ENCODE measurements at places on chromosomes 1 and 21.

DNA sequence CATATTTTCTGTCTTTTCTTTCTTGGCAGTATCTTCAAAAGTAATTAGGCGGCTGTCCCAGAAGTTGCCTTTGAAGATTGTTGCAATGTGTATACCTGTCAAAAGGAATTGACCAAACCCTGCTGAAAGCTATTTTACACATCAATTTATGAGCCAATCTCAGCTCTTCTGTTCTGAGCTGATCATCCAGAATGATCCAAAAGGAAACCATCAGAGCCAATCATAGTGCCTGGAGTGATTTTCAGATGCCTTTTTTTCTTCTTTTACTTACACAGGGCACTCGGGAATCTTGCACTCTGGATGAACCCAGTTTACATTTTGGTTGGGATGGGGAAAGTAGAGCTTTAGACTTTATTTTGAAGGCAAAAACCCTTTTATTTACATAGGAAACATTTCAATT, 21.8 kb upstream of the APOBEC4 start:
- no peak for DNase-seq

DNA sequence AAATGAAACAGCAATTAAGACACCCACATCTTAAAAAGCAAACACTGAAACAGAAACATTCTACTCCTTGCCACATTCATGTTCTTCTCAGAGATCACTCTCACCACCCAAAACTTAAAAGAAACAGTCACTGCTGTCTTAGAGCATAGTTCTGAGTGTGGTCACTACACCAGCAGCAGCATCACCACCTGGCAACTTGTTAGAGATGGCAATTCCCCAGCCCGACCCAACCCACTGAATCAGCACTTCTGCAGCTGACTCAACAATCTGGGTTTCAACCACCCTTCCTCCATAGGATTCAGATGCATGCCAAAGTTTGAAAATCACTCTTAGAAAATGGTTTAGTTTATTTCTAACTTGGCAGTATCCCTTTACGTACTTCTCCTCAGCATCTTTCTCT, 126.1 kb downstream of the CDC42BPA start:
- no peak for DNase-seq

DNA sequence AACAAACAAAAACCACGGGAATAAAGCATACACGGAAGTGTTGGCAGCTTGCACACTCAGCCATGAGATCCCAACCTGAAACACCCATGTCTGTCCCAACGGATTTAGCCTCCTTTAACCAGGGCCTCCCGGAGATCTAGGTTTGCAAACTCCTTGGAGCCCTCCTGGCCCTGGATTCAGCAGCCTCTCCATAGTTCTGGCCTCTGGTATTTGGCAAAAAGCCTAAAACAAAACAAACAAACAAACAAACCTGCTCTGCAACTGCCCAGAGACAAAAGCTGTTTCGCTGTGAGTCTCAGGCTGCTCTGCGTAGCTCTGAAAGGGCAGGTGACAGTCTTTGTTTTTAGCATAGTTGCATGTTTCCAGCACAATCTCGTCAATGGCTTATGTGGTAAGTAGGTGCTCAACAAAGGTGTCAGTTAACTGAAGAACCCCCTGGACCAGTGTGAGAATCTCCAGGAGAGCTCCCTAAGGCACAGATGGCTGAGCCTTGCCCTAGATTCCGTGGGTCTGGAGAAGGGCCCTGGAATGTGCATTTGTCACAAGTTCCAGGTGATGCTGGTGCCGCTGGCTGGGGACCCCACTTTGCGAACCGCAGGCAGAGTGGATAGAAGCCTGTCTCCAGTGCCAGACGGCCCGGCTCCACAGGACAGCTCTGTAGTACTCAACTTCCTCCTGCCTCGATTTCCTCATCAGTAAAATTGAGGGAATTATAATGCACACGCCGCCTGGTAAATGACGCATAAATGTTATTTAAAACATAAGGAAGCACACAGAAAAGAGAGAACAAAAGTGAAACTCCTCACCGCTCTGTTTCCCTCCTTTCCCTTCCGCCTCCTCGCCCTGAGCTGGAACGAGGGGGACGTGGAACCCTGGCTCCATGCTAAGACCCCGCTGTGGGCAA, 86.2 kb downstream of the RIPK4 start:
- no peak for DNase-seq

DNA sequence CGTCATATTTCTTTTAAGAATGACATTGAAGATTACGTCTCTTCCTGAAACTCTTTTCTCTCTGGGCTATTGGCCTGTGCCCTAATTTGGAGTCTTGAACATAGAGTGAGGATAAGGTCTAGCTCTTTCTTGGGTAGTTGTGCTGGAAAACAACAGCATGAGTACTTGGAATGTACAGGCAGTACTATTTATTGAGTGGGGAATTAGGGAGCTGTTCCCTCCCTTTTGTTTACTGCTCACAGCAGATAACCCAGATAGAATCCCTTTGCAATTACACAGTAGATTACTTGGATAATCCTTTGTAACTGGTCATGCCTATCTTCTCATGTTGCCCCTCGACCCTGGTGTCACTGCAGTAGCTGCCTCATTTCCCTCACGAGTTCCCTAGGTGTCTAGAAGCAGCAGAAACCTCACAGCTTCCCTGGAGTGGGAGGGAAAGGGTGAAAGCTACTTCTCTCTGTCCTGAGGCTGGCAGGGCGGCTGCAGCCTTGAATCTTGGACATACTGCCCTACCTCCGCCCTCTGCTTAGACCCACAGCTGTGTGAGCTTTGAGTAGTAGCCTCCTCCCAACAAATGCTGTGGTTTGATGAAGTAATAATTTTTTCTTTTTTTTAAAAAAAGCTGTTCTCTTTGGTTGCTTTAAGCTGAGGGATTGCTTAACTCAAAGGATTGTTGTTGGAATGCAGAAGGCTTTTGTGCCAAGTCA, 70.6 kb downstream of the FGGY start:
- DNase-seq: no peak

GRCh38 chr1:212518188-212519054, 85.7 kb downstream of the NENF start:
- no peak for DNase-seq

DNA sequence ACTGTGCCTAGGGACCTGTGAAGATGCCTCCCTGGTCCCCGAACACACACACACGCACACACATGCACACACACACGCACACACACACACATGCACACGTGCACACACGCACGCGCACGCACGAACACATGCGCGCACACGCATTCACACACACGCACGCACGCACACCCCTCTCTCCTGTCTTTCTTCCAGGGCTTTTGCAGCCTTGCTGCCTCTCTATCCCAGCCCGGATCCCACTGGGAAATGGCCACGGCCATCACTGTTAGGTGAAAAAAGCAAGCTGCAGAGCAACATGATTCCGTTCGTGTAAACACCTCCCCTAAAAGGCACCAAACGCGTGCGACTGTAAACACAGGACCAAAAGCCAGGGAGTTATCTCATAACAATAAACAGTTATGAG, 39.7 kb downstream of the NKAIN1 start:
- DNase-seq: no peak

- no peak for DNase-seq
Observed at GRCh38 chr1:8431019-8431418, 113.1 kb downstream of the SLC45A1 start.

GRCh38 chr1:215665215-215665614, 98.1 kb downstream of the KCTD3 start:
- no peak for DNase-seq

DNA sequence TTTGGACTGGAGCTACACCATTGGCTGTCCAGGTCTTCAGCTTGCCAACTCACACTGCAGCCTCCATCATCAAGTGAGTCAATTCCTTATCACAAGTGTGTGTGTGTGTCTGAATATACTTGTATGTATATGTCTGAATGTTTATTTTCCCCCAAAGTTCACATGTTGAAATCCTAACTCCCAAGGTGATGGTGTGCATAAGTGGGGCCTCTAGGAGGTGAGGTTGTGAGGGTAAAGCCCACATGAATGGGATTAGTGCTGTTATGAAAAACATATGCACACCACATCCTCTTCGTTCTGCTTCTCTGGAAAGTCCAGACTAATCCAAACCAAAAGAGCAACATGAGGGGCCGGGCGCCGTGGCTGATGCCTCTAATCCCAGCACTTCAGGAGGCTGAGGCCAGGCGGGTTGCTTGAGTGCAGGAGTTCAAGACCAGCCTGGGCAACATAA, 48.7 kb upstream of the LBR start:
- no peak for DNase-seq

GRCh38 chr1:230253150-230253549, 173.0 kb downstream of the PGBD5 start:
- DNase-seq: no peak

GRCh38 chr1:110186558-110186957, 23.6 kb upstream of the KCNC4 start:
- DNase-seq: no peak

GRCh38 chr1:100607628-100608240, 69.8 kb downstream of the GPR88 start:
- no peak for DNase-seq

DNA sequence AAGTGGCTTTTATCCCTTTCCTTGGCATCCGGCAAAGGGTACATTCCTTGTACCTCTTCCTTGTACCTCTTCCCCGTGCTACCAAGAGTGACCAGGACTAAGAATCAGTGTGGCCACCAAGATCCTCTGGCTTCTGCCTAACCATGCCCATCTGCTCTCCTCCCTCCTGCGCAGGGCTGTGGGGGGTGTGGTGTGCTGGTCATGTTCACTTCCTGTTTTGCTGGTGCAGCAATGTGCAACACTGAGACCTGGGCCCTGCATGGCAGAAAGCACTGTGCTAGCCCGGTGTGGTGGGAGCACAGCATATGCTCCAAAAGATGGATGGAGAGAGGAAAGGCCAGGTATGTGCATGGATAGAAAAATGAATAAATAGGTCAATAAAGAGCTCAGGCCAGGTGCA, 33.3 kb upstream of the TENT5C start:
- DNase-seq: no peak

GRCh38 chr1:114428083-114428754, 82.8 kb downstream of the TRIM33 start:
- no peak for DNase-seq

DNA sequence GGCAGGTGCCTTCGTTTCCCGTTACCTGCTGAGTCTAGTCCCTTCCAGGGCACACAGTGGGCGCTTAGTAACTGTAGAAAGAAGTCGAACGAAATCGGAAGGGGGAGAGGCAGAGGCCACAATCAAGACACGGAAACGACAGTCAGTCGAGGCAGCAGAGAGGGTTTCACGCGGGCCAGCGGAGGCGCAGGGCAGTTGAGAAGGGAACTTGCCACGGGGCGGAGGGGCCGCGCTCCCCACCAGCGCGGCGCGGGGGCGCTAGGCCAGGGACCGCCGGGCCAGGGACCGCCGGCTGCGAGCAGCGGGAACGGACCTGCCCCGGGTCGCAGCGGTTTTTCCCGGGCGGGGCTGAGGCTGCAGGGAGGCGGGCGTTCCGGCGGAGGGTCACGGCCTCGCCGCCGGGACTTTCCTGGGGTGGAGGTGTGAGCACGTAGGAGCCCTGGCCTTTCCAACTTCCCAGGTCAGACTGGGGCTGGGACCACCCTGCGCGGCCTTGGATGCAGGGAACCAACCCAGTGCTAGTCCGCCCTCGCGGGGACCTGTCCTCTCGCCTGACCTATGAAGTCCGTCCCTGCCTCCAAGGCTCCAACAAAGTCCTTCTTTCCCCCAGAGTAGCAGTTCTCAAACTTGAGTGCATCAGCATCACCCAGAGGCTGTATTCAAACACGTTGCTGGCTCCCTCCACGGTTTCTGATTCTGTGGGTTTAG, 150.1 kb upstream of the FGGY start:
- DNase-seq: peak; percentile 11

DNA sequence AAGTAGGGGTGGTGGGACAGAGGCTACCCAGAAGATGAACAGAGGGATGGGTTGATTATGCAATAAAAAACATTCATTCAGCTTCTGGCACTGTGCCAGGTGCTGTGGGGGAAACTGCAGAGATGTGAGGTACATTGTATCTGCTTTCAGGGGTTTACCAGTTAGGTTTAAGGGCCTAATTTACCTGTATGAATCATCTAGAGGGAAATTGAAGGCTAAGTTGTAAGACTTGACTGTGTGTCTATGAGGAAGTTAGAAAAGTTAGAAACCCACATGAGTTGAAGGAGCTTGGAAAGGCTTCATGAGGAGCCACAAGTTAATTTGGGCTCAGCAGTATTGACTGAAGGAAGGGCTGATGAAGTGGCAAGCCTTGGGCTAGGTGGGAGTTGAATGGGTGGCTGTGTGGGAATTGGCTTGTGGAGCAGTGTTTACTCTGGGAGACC, 36.7 kb upstream of the APOBEC4 start:
- no peak for DNase-seq

DNA sequence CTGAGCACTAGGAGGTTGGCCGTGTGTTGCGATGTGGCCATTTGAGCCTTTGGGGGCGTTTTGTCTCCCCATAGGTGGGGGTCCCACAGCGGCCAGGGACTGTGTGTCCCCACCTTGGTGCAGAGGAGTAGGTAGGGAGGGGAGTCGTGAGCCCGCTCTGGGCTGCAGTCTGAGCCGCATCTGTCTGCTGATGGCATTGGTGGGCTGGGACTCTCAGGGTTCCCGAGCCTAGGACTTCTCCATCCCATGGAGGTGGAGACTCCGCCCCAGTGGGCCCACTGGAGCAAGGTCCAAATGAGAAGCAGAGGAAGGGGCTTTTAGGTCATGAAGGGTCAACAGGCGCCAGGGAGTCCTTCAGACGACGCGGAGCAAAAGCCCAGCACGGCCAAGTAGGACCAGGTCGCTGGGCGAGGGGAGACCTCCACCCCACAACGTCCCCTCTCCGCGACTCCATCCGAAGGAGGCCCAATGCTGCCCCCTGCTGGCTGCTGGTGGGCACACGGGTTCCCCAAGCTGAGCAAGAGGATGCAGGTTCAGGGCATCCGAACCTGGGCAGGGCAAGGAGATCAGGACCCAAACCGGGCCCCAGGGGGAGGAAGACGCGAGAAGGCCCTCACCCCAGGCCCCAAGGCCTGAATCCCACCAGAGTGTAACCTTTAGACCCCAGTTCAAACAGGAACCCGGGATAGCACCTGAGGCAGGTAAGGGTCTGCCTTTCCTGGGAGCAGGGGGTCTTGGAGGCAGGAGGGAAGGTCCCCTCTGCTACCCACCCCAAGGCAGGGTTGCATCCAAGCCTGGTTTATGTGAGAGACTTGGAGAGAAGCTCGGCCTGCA, 14.9 kb downstream of the TTC34 start:
- DNase-seq: peak; percentile 49

GRCh38 chr1:53147174-53147573, 4.7 kb upstream of the SLC1A7 start:
- no peak for DNase-seq

DNA sequence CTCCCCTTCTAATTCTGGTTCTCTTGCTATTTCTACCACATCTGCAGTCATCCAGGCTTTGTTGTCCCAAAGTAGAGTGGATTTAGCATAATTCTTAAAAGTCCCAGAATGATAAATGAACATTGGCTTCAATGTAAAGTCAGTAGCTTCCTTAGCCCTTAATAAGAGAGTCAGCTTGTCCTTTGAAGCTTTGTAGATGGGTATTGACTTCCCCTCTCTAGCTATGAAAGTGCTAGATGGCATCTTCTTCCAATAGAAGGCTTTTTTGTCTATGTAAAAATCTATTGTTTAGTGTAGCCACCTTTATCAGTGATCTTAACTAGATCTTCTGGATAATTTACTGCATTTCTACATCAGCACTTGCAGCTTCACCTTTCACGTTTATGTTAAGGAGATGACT, 181.4 kb upstream of the B3GALT2 start:
- no peak for DNase-seq

GRCh38 chr1:200856716-200857357, 15.9 kb upstream of the GPR25 start:
- no peak for DNase-seq
